ENCODE measurements at places on chromosomes 12 and 14.

GRCh38 chr12:59173695-59174094 lies 253.4 kb upstream of the LRIG3 start:
- DNase-seq, result no peak

DNA sequence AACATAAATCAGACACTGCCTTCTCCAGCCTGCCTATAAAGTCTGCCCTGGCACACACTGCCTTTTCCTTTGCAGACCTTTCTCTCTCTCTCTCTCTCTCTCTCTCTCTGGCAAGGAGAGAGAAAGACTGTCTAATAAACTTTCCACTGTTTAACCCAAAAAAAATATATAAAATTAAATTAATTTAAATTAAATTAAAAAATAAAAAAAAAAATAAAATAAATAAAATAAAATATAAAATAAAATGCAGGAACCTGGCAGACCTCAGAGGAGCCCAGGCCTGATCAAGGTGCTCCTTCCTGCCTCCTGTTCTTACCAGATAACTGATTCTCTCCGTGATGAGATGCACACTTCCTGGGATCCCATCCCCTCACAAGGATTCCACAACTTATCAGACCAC lies 103.9 kb upstream of the VASH1 start:
- DNase-seq, result no peak

- DNase-seq, result no peak
Measured at GRCh38 chr12:7591531-7591930, 74.2 kb downstream of the APOBEC1 start.

DNA sequence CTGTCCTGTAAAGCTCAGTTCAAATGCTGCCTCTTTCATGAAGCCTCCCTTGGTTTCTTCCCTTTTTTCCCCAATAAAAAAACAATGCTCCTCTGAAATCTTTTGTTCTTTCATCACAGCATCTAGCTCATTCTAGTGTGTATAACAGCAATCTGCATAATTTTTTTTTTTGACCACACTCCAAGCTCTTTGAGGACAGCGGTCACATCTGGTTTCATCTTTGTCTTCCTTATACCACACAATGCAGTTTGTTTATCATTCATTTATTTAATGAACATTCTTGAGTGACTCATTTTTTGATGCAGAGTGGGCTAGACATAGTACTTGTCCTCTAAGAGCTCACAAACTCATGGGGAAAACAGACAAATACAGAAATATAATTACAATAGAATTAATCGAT lies 7.3 kb downstream of the GNG2 start:
- no peak for DNase-seq

GRCh38 chr12:47268501-47269454 lies 189.0 kb upstream of the AMIGO2 start:
- DNase-seq, result no peak

GRCh38 chr12:131452444-131452860 lies 258.4 kb upstream of the SFSWAP start:
- DNase-seq, result peak; percentile 26

GRCh38 chr12:107291018-107291417 lies 197.7 kb upstream of the CRY1 start:
- DNase-seq, result no peak

GRCh38 chr12:39503439-39503838 lies 60.5 kb upstream of the KIF21A start:
- peak; percentile 50 for DNase-seq

- no peak for DNase-seq
Measured at GRCh38 chr12:16881986-16882570, 276.1 kb upstream of the LMO3 start.

DNA sequence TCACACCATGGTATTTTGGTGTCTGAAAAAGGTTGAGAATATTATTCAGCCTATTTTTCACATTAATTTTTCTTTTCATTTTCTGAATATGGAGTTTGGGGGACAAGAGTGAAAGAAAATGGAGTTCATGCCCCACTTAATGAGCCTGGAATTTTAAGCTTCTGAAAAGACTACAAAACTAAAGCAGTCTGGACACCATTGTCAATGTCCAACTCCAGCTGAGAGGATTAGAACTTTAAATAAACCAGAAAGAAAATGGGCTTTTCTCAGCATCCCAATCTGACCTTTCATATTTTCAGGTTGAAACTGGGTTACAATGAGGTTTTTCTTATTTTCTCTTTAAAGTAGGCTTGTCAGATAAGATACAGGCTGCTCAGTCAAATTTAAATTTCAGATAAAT lies 207.7 kb downstream of the SLC6A15 start:
- DNase-seq, result no peak

GRCh38 chr14:68733086-68733914 lies 59.6 kb downstream of the ZFP36L1 start:
- no peak for DNase-seq

DNA sequence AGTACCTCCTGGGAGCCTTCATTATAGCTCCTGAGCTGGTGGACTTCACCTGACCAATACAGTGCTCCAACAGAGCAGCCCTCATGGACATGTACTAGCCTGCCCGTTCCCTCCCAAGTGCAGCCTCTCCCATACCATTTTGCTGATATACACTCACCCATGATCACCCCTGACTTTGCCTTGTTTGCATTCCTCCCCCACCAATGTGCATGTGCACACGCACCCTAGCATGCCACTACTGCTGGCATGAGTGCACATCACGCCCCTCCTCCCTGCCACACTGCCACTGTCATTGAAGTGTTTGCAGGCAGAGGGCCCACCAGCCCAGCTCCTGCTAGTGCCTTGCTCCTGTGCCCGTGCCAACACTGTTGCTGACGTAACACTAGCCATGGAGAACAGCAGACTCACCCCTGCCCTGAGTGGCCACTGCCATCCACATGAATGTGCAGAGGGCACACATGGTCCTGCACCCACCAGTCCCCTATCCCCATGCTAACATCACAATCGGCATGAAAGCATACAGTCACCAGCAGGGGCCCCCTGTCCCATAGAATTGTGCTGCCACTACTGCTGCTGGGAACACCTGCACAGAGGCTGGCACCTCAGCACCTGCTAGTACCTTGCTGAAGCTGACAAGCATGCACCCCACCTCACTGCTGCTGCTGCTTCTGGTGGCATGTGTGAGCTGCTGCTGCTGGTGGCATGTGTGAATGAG lies 110.3 kb downstream of the SINHCAF start:
- DNase-seq, result no peak

DNA sequence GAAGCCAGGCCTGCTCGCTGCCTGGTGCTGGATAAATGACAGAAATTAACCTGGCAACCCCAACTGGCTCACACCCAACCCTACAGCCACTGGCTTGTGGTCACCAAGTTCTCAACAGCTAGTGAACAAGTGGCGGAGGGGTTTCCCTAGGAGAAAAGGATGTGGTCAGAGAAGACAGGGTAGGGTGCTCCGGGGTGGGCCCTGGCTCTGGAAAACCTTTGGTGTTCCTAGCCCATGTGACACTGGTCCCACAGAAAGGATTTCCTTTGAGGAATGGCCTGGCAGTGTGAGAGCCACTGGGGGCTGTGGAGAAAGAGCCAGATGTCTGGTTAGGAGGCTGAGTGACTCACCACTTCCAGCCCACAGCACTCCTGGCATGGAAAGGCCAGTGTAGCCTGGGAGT lies 8.7 kb downstream of the SYNE3 start:
- no peak for DNase-seq

DNA sequence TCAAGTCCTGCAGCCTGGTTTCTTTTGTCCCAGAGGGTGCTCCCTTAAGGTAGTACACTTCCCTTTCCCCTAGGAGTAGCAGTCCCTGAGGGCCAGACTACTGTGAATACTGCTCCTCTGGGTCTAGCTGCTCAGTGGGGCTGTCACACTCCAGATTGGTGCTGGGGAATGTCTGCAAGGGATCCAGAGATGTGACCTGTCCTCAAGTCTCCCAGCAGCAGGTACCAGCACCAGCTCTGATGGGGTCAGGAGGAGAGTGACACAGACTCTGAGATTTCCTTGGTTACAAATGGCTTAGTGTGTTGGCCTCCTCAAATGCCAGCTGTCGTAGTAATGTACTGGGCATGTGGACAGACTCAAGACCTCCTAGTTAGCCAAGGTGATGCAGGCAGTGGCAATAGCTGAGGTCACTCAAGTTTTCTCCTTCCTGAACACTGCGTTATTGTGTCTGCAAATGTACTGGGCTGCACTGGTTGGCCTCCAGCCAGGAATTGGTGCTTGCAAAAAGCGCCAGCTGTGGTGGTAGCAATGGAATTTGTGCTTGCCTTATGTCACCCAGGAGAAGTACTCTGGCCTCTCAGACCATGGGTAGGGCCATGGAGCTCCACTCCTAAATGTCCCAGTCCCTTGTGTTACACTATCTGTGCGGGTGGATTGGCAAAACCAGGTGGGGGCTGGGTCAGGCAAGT lies 36.4 kb upstream of the AEBP2 start:
- DNase-seq, result no peak

DNA sequence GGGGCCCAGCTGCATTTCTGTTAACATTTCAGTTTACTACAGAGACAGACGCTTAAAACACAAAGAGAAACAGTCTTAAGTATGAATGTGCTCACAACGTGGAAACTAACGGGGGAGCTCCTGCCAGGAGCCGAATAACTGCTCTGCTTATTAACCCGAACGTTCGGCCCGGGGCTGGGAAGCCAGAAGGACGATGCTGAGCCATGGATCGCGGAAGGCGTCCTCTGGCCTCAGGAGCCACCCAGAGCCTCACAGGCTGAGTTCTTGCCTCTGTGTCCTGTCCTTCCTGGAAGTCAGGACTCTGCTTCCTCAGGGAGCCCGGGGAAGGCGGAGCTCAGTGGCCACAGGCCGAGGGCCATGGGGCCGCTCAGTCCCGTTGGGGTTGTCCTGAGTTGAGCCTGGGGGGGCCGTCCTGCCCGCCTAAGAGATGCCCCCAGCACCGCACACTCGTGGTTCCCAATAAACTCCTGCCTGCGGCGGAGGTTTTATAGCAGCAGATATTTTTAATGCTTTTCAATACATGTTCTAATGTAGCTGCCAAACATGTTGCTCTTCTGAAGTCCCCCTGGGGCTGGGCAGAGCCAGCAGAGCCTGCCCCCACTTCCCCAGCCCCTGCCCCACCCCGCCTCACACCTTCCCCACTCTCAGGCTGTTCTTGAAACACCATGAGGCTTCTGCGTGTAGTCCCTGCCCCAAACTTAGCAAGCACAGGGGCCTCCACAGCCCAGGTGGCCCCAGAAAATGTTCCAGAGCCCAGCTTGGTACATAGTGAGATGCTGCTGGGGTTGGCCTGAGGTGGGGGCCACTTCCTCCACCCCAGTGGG lies 3.4 kb upstream of the TEX22 start:
- DNase-seq, result no peak

GRCh38 chr12:99700032-99700431 lies 52.5 kb downstream of the GARIN6 start:
- DNase-seq, result no peak

DNA sequence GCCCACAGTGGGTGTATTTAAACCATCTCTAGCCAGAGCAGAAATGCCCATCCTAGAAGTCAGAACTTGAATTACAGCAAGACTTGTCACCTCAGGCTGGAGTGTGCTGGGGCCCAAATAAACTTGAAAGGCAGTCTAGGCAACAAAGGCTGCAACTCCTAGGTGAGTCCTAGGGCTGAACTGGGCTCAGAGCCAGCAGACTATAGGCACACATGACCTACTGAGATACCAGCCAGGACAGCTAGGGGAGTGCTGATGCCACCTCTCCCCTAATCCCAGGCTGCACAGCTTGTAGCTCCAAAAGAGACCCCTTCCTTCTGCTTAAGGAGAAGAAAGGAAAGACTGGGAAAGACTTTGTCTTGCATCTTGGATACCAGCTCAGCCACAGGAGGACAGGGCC lies 106.0 kb downstream of the TXNDC16 start:
- no peak for DNase-seq

- DNase-seq, result no peak
Measured at GRCh38 chr14:60515511-60516289, 6.8 kb downstream of the SIX6 start.

DNA sequence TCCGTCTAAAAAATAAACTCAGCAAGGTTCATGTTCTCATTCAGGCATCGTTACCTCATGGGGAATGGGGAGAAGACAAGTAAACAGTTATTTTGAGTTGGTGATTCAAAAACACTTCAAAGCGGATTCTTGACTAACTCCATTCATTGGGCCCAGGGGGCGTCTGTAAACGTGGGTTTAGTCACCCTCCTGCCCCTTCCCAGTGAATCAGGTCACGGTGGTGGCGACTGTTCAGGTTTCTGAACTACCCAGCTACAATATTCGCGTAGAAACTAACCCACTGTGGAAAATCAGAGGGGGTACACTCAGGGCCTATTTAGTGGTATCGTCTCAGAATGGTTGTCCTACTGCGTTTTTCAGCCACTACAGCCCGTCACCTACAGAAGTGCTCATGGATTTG lies 15.2 kb downstream of the OR6S1 start:
- DNase-seq, result no peak

GRCh38 chr12:88691811-88692210 lies 111.5 kb upstream of the KITLG start:
- DNase-seq, result no peak

DNA sequence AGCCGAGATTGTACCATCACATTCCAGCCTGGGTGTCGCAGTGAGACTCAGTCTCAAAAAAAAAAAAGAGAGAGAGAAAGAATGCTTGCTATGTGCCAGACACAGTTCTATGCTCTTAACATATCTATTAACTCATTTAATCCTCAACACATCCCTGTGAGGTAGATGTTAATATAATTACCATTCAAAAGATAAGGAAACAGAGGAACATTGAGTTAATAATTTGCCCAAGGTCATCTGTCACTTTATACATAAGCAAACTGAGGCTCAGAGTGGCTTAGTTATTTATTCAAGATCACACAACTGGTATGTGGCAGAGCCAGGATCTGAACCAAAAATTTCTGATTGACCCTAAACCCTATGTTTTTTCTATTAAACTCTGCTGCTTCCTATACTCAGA lies 116.1 kb upstream of the BCAT1 start:
- no peak for DNase-seq

DNA sequence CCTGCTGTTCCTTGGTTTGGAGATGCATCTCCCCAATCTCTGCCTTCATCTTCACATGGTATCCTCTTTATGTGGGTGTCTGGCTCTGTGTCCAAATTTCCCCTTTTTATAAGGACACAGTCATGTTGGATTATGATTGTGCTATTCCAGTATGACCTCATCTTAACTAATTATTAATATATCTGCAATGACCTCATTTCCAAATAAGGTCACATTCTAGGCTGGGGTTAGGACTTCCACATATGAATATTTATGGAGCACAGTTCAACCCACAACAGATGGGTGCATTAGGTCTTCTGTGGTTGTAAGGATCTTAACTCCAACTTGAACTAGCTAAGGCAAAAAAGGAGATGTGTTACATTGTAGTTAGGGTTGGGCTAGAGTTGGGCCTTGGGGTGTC lies 69.4 kb downstream of the ADCK1 start:
- no peak for DNase-seq

GRCh38 chr12:107400686-107401447 lies 284.7 kb upstream of the PWP1 start:
- DNase-seq, result no peak

GRCh38 chr12:23236811-23237210 lies 611.8 kb downstream of the ETNK1 start:
- DNase-seq, result no peak

GRCh38 chr12:132838410-132839080 lies 9.9 kb upstream of the GOLGA3 start:
- DNase-seq, result no peak

GRCh38 chr12:110312581-110313360 lies 31.7 kb downstream of the ATP2A2 start:
- no peak for DNase-seq
